Regular cardiac myocyte (primary cell): ENCODE measurements at places on chromosomes 11 and 22. TPM values are rescaled to one million over a fixed set of nuclear protein-coding genes. Genes with fewer than 3 reads are reported as not detected.

SERPIND1 gene
- 1.3 TPM in 1 of 2 replicates, not detected in the other for total RNA-seq

FGF4 gene
- total RNA-seq, result not detected in 2 replicates

WNT7B gene
- total RNA-seq, result under 0.01 and 0.58 TPM in 2 replicates

GRAP2 gene
- under 0.01 TPM in 1 of 2 replicates, not detected in the other for total RNA-seq

RFPL3 gene
- not detected in 2 replicates for total RNA-seq

SPON1 gene
- total RNA-seq, result 0.19 and 0.85 TPM in 2 replicates

TMEM258 gene
- total RNA-seq, result 54.6 and 67.9 TPM in 2 replicates

OR10A2 gene
- not detected in 2 replicates for total RNA-seq

APIP gene
- 18.6 and 34.9 TPM in 2 replicates for total RNA-seq
